ENCODE measurements at places on chromosomes 4 and X. TPM values are rescaled to one million over a fixed set of nuclear protein-coding genes. Genes with fewer than 3 reads are reported as not detected.

PRSS12 gene
- 5.9 TPM for polyA plus RNA-seq

SERTM2 gene
- 0.23 TPM for polyA plus RNA-seq

SHROOM2 gene
- polyA plus RNA-seq = 9.7 TPM

PPP2R2C gene
- 3.0 TPM for polyA plus RNA-seq

ZNF41 gene
- 7.8 TPM for polyA plus RNA-seq

COX7B2 gene
- not detected for polyA plus RNA-seq
